ENCODE measurements at places on chromosomes 4 and X.

DNA sequence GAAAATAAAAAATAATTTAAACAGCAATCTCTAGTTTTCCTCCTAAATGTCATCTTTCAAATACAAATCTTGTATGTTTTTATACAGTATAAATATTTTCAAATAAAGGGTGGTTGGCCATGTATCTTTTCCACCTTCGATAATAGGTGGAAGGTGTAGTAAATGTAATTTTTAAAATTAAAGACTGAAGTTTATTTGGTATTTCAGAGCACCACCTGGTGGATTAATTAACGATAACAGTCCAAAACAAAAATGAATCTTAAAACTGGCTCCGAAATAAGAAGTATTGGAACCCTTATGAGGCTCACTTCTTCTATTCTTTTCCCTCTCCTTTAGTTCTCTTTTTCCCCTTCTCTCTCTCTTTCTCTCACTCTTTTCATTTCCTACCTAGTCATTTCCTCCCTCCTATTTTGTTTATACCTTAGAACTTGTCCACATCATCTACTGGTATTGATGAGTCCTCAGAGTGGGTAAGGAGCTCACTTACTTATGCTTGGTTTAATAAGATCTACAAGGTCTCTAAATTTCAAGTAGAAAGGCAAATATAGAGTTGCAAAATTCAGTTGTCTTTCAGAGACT, 82.9 kb upstream of the EXOC1L start:
- DNase-seq: no peak

- DNase-seq: no peak
These were observed 527.0 kb downstream of the RAB28 start for GRCh38 chr4:12957108-12957507.

DNA sequence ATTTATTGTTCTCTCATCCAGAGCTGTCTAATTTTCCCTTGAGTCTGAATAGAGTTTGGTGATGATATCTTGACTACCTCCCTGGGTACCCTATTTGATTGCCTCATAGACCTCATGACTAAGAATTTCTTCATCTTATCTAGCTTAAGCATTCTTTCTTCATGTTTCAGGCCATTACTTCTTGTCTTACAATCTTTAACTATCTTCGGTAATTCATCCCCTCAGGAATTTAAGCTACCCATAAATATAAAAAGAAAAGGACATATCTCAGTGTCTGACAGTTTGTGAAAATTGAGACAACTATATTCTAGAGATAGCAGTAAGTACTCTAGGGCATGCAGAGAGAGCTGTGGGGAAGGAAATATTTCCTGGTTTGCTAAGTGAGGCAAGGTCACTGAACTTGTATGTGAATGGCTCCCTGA, 466.1 kb upstream of the GRID2 start:
- DNase-seq: no peak

DNA sequence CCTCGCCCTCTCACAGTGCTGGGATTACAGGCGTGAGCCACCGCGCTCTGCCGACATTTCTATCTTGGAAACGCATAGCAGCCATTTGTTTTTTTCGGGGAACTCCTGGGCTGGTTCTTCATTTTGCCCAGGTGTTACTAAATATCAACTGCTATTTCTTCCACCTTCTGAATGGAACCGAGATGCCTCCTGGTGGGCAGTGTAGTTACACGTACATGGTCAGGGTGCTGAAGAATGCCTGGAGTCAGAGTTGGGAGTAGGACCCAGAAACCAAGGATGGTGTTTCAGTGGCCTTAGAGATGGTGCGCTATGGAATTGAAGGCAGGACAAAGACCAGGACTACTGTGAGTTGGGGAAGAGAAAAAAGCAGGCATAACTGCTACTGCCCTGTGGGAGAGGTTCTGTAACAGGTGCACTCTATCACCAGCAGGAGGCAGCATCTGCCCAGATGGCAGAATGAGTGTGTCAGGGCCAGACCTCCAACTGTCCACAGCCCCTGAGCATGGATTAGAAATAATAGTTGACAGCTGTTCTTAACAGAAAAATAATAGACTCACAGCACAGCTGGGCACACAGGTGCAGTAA, 81.7 kb downstream of the ZC4H2 start:
- no peak for DNase-seq

DNA sequence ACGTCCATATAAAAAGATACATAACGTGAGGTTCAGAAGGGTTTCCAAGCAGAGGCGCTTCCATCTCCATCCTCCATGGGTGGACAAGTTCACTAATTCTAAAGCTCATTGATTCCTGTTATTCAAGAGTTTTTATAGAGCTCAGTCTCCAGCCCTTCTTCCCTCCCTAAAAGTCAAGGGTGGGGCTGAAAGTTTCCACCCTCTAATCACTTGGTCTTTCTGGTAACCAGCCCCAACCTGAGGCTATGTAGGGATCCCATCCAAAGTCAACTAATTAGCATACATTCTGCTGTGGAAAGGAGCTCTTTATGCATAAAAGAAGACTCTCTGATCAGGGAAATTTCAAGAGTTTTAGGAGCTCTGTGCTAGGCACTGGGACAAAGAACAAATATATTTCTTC, 46.9 kb upstream of the VEGFC start:
- DNase-seq: no peak

DNA sequence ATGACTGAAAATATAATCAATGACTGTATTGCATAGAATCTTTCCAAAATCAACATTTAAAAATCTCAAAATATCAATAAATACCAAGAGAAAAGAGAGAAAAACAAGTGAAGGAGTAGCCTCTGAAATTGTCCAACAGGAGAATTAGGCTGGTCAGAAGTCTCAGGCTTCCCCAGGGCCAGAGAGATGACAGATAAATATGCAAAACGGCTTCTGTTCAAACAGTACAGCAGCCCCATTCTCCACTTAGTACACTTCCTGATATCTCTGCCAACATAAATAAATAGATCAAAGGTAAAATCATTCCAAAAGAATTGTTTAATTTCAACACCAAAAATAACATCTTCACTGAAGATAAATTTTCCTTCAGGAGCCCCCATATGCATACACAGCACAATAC, 204.7 kb upstream of the GABRA2 start:
- no peak for DNase-seq

- DNase-seq: no peak
These were observed 569 bp downstream of the RPS3A start for GRCh38 chr4:151099976-151100417.

- DNase-seq: no peak
These were observed 130.9 kb upstream of the CASK start for GRCh38 chrX:42054256-42054655.

GRCh38 chr4:158858410-158859199, 89.8 kb downstream of the FNIP2 start:
- no peak for DNase-seq

DNA sequence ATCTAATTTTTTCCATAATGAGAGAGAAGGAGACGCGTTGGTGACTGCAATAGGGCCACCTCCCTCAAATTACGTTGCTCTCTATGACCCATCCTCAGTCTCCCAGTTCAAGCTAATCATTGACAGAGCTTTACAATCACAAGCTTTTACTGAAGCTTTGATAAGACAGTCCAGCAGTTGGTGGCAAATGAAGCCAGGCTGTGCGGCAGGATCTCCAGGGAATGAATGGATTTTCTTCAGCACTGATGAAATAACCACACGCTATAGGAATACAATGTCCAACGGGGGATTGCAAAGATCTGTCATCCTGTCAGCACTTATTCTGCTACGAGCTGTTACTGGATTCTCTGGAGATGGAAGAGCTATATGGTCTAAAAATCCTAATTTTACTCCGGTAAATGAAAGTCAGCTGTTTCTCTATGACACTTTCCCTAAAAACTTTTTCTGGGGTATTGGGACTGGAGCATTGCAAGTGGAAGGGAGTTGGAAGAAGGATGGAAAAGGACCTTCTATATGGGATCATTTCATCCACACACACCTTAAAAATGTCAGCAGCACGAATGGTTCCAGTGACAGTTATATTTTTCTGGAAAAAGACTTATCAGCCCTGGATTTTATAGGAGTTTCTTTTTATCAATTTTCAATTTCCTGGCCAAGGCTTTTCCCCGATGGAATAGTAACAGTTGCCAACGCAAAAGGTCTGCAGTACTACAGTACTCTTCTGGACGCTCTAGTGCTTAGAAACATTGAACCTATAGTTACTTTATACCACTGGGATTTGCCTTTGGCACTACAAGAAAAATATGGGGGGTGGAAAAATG, at the start of gene KLB:
Gene KLB, plus strand, starts transcription at position 168 of the 821 bp plus-strand sequence. Its CDS starts 20 bp downstream, at position 188.
- DNase-seq: no peak

DNA sequence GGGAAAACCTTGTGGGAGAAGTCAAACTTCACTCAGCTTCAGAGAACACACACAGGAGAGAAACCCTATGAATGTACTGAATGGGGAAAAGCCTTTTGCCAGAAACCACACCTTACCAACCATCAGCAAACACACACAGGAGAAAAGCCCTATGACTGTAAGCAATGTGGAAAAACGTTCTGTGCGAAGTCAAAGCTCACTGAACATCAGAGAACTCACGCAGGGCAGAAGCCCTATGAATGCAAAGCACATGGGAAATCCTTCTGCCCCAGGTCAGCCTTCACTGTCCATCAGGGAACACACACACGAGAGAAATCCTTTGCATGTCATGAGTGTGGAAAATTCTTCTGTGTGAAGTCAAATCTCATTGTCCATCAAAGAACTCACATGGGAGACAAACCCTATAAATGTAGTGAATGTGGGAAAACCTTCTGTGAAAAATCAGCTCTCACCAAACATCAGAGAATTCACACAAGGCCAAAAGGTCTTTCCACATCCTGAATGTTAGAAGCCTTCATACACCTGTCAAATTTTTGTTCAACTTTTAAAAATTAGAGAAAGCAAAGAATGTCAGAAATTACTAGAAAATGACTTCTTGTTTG, 199.4 kb downstream of the SMIM20 start:
- DNase-seq: no peak

GRCh38 chr4:23973308-23973855, 83.5 kb upstream of the PPARGC1A start:
- DNase-seq: no peak

- DNase-seq: no peak
These were observed 59.6 kb upstream of the DUSP21 start for GRCh38 chrX:44784241-44784640.

DNA sequence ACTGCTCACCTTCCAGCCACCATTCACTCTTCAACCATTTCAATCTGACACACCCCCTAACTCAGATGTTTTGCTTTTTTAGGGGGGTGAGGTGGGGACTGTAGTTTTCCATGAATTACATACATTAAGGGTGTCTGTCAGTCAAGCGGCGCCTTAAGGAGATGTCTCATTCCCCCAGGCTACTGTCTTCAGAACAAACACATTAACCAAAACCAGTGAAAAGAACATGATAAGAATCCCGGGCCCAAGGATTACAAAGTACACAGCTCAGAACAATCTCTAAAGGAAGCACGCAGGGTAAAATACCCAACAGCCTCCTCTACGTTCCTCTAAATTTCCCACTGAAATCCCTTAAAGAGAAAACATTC, 62.5 kb upstream of the IRF2 start:
- no peak for DNase-seq

- no peak for DNase-seq
These were observed 33.0 kb downstream of the ABLIM2 start for GRCh38 chr4:8125526-8126056.

DNA sequence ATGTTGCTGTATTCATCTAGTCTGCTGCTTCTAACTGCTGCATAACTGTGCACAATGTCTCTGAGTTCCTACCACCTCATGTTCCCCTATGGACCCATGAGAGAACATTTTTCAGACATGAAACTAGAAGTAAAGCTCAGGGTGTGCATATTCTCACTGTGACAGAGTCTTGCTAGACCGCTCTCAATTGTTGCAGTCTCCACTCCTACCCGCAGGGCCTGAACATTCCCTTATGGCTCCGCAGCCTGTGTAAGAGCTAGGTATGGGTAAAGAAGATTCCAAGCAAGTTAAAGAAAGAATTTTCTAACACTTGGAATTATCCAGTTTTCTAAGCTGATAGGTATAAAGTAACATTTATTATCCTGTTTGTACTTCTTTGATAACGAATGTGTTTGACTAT, 5.4 kb downstream of the OCIAD2 start:
- DNase-seq: no peak

DNA sequence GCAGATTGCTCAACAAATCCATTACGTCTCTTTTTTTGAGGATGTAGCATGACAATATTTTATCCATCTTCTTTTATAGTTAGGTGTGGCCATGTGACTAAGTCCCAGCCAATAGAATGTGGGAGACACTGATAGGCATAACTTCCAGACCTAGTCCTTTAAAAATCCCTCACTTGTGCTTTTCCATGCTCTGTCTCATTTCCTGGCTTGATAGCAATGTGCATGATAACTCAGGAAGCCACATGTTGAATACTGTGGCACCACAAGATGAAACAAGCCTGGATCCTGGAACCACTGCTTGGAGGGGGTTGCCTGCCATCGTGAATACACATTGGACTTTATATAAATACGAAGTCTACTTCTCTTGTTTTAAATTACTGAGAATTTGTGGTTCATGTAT, 184.0 kb upstream of the NEIL3 start:
- no peak for DNase-seq

- DNase-seq: no peak
These were observed 9.6 kb downstream of the CC2D2A start for GRCh38 chr4:15479089-15479912.

DNA sequence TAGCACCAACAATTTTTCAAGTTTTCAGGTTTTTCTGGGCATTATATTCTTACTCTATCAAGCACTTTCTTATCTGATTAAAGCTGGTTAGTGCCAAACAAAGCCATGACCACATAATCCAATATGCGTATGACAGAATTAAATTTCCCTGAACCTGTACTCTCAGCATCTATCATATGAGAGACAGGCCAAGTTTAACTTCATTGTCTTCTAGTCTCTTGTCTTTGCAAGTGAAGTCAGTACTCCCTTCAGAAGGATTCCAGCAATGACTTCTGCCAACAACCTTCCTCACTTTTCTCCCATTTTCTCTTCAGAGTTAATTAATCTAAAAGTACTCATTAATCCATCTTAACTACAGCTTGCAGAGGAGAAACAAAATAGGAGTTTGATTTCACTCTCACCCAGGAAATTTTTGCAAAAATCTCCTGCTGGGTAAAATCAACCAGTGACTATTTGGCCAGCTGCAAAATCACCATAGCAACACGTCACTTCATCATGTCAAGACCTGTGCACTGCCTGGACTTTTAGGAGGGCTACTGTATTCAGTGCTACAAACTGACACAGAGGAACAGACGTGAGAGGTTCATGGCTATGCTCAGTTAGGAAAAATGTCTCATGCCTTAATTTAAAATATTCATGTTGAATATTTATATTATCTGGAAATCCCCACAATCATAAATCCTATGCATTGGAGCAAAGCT, 208.4 kb downstream of the ANTXR2 start:
- DNase-seq: no peak

Data from chondrocyte (in vitro differentiated cells).